Glomerular endothelial cell (primary cell): ENCODE measurements at places on chromosomes 12 and 14. TPM values are rescaled to one million over a fixed set of nuclear protein-coding genes. Genes with fewer than 3 reads are reported as not detected.

The ADAM21 gene
- 0.12 and 0.19 TPM in 2 replicates for total RNA-seq

The PTCSC3 gene
- not detected in 2 replicates for total RNA-seq

The BIN2 gene
- total RNA-seq: not detected in 2 replicates

The RAPGEF3 gene
- total RNA-seq: 24.4 and 38.2 TPM in 2 replicates

The VPS33A gene
- 21.8 and 26.8 TPM in 2 replicates for total RNA-seq

The SERPINA12 gene
- total RNA-seq: not detected in 2 replicates

The CLEC7A gene
- 0.15 and 0.41 TPM in 2 replicates for total RNA-seq

The HVCN1 gene
- total RNA-seq: 0.58 and 1.9 TPM in 2 replicates

The CCDC38 gene
- 0.24 TPM in 1 of 2 replicates, not detected in the other for total RNA-seq

The PTPRO gene
- 0.34 TPM in 1 of 2 replicates, not detected in the other for total RNA-seq

The RALGAPA1 gene
- 13.5 and 22.2 TPM in 2 replicates for total RNA-seq

The KRT3 gene
- total RNA-seq: 0.18 TPM in 1 of 2 replicates, not detected in the other

The TMEM229B gene
- 1.6 and 2.9 TPM in 2 replicates for total RNA-seq

The HEBP1 gene
- total RNA-seq: 37.2 and 57.1 TPM in 2 replicates

The PTPN6 gene
- 0.29 and 8.5 TPM in 2 replicates for total RNA-seq

The CCDC175 gene
- total RNA-seq: not detected in 2 replicates

The PROX2 gene
- not detected in 2 replicates for total RNA-seq

The PAPLN gene
- total RNA-seq: 17.1 and 58.0 TPM in 2 replicates

The HAL gene
- 0.06 TPM in 1 of 2 replicates, not detected in the other for total RNA-seq

The TCL1A gene
- total RNA-seq: not detected in 2 replicates

The BMAL2 gene
- total RNA-seq: 30.1 and 33.3 TPM in 2 replicates

The SLC38A1 gene
- total RNA-seq: 102 and 104 TPM in 2 replicates

The SLC5A8 gene
- total RNA-seq: not detected in 2 replicates

The OVCH1 gene
- not detected in 2 replicates for total RNA-seq

The EML1 gene
- 33.7 and 42.0 TPM in 2 replicates for total RNA-seq

The ZBTB1 gene
- total RNA-seq: 31.0 and 34.2 TPM in 2 replicates
